Stomach (tissue), 19 donors: ENCODE measurements at places on chromosomes 7 and 10. TPM values are rescaled to one million over a fixed set of nuclear protein-coding genes. Genes with fewer than 3 reads are reported as not detected.

DNA sequence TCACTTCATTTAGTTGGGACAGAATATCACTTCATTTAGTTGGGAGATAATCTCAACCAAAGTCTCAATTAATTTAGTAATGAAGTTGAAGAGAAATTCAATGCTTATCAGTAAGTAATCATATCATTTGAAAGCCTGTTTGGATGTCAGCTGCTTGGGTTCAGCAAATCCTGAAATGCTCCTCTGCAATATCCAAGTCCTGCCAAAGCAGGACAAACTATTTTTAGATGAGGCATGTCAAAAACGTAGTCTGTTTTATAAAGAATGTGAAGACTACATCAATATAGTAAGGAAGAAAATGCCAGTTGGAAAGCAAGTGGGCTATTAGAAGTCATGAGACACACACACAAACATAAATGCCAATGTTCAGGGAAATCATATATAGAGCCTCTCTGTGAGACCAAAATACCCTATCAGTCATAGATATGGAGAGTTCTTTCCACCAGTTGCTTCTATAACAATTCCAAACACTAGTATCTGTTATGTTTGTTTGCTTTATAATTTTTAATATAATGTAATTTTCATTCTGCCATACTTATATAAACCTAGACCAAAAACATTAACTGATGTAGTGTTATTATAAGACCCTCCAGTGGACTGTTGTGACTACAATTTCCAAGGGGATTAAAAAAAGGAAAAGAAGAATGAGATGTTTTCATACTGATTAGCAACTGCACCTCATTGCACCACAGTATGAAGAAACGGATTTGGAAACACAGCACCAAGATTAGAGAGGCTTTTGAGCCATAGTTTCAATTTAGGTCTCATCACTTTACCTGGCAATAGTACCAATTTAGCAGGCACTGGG, 160.7 kb downstream of the LRRTM3 start:
- no peak overlapping the region for H3K27ac ChIP-seq
- peaks cover 11% of the 10 kb centered on the region for H3K4me1 ChIP-seq
- no peaks in the 10 kb centered on the region for H3K36me3 ChIP-seq
- no peaks in the 10 kb centered on the region for H3K27me3 ChIP-seq

GRCh38 chr10:3544561-3544960, 240.4 kb downstream of the KLF6 start:
- no peak overlapping the region for H3K4me3 ChIP-seq
- no peaks in the 10 kb centered on the region for H3K36me3 ChIP-seq
- no peaks in the 10 kb centered on the region for H3K27me3 ChIP-seq
- DNase-seq, result no peak

DNA sequence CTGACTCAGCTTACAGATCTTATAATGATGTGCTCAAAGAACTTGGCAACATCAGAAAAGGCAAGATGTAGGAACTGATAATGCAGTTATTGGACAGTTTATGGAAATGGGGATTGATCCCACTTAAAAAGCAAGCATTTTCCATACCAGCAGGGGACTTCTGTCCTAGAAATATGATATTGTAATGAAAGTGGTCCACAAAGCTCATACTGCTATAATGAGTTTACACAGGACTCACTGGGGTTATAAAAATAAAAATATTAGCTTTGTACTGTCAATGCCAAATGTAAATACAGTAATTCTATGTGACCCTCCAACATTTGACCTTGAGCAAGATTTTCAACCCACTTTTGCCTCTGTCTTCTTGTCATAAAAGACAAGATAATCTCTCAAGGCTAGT, 145.5 kb upstream of the SEM1 start:
- no peak for DNase-seq
- H3K27me3 ChIP-seq, result no peaks in the 10 kb centered on the region
- no peaks in the 10 kb centered on the region for H3K4me1 ChIP-seq

- no peak overlapping the region for H3K27ac ChIP-seq
- no peak overlapping the region for H3K4me3 ChIP-seq
- no peaks in the 10 kb centered on the region for H3K4me1 ChIP-seq
- H3K27me3 ChIP-seq, result no peaks in the 10 kb centered on the region
Measured at GRCh38 chr7:68306692-68307107, 1291.6 kb upstream of the AUTS2 start.

GRCh38 chr7:66523409-66523808, 105.3 kb upstream of the KCTD7 start:
- no peak overlapping the region for H3K27ac ChIP-seq
- H3K27me3 ChIP-seq, result no peaks in the 10 kb centered on the region
- H3K4me1 ChIP-seq, result no peaks in the 10 kb centered on the region
- peaks cover 7% of the 10 kb centered on the region for H3K36me3 ChIP-seq

DNA sequence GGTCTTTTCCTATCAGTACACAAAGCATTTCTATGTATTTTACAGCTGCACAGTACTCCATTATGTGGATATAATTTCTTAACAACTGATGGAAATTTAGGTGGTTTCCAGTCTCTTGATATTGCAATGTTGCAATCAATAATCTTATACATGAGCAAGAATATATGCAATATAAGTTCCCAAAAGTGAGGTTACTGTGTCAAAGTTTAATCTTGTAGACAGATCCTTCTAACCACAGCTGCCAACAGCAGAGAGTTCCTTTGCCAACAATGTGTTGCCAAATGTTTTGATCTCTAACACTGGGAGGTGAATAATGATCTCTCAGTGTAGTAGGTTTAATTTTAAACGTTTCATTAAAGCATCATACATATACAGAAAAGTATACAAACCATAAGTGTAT, 54.5 kb downstream of the CUL2 start:
- no peak for DNase-seq
- H3K27me3 ChIP-seq, result no peaks in the 10 kb centered on the region
- no peak overlapping the region for H3K27ac ChIP-seq
- peaks cover 97% of the 10 kb centered on the region for H3K36me3 ChIP-seq
- H3K4me3 ChIP-seq, result no peak overlapping the region

DNA sequence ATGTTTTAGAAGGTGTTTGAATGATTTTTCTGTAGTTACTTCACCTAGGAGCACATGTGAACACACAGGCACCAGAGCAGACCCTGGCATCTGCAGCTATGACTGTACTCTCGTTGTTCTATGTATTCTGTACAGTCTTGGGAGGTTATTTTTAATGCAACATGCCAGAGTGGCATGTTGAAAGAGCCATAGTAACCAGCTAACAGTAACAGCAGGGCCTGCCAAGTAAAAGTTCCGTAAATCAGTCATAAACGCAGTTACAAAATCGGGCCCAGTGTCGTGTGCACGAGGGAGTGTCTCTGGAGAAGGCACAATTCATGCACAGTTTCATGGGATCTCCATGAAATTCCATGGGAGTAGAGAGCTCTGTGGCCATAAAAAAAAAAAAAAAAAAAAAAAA, 108.3 kb upstream of the CDK6 start:
- H3K27ac ChIP-seq, result no peak overlapping the region
- no peaks in the 10 kb centered on the region for H3K27me3 ChIP-seq
- no peaks in the 10 kb centered on the region for H3K4me1 ChIP-seq
- H3K36me3 ChIP-seq, result no peaks in the 10 kb centered on the region
- peak; percentile 66 for DNase-seq
- no peak overlapping the region for H3K4me3 ChIP-seq

GRCh38 chr7:46032942-46033341, 111.9 kb upstream of the IGFBP3 start:
- H3K4me1 ChIP-seq, result no peaks in the 10 kb centered on the region
- no peaks in the 10 kb centered on the region for H3K36me3 ChIP-seq
- no peak overlapping the region for H3K27ac ChIP-seq
- no peaks in the 10 kb centered on the region for H3K27me3 ChIP-seq

DNA sequence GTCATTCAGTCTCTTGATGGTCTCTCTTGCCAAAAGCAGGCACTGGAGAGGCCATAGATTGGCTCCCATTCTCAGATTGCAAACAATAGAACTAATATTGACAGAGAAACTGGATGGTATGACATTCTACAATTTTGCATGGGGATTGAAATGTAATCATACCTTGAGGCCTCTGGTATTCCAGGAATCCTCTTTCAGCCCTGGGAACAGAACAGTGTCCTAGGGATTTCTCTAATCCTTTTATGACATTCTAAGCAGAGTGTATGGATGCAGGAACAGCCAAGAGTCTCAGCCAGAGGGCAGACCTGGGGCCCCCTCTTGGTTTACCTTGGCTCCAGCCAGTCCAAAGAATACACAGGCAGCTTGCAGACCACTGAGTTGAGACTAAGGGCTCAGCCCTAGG, 206.4 kb downstream of the KCNMA1 start:
- H3K4me1 ChIP-seq, result peaks cover 4% of the 10 kb centered on the region
- no peaks in the 10 kb centered on the region for H3K27me3 ChIP-seq
- no peaks in the 10 kb centered on the region for H3K36me3 ChIP-seq

DNA sequence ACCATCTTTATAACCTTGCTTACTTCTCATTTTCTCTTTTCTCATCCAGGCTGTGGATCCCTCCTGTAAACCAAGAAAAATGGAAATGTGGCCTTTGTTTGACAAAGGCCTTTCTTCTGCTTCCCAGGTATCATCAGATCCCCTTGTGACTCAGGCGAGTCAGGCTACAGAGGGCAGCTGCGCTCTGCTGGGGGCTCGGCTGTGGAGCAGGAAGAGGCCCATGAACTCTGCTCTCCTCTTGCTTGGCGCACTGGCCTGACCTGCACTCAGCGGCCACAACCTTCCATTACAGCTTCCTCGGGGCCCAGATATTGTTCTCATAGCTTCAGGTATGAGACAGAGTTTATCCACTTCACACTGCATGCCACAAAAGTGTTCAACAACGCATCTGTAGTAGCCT, 457.6 kb upstream of the COBL start:
- no peak overlapping the region for H3K27ac ChIP-seq
- DNase-seq, result no peak
- H3K36me3 ChIP-seq, result no peaks in the 10 kb centered on the region
- H3K4me1 ChIP-seq, result no peaks in the 10 kb centered on the region

DNA sequence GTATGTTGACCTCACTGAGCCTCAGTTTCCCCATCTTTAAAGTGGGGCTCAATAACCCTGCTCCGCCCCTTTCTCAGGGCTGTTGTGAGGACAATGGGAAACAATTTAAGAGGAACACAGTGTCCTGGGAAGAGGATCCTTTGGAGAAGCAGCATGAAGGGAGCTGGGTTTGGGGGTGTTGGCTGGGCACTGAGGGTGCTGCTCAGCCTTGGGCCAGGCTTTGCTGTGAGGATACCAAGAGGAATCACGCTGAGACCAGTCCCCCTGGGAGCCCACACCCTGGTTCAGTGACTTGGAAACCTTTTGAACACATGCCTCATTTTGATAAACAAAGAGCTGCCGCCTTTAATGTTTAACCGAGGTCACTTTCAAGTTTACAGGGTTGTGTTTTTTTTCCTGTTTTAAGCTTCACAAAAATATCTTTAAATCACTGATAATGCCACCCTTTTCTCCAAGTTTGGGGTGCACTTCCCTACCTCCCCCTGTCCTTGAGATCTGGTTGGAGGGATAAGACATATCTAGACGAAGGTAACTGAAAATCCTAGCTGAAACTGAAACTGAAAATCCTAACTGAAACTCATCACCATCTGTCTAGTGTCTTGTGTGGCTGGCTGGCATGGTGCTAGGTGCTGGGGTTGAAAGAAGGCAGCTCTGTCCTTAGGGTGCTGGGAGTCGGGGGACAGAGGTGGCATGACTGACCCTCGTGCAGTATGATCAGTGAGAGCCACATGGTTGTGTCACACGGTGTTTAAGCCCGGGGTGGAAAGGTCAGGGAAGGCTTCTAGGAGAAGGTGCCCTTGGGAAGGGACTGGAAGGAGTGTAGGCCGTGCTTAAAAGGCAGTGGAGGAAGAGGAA, 27.7 kb downstream of the ZNF775 start:
- no peaks in the 10 kb centered on the region for H3K27me3 ChIP-seq
- H3K4me1 ChIP-seq, result peaks cover 42% of the 10 kb centered on the region
- H3K27ac ChIP-seq, result peak overlapping the region; percentile 99
- DNase-seq, result peak; percentile 76
- H3K36me3 ChIP-seq, result peaks cover 6% of the 10 kb centered on the region

DNA sequence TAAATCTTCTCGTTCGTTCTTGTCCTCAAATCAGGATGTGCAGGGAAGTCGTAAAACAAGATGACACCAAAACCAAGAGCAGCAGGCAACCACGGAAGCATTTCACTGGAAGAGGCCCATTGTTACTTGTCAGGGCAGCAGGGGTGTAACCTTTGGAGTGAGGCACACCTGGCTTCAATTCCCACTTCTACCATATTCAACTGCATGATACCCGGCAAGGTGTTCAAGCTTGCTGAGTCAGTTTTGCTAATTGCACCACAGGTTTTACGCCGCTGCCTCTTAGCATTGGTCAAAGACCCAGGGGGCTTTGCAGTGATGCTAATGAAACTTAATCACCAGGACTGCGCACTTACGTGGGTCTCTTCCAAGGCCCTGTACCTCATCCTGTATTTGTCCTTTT, 50.0 kb upstream of the PTER start:
- no peak overlapping the region for H3K4me3 ChIP-seq
- H3K4me1 ChIP-seq, result no peaks in the 10 kb centered on the region
- DNase-seq, result no peak

DNA sequence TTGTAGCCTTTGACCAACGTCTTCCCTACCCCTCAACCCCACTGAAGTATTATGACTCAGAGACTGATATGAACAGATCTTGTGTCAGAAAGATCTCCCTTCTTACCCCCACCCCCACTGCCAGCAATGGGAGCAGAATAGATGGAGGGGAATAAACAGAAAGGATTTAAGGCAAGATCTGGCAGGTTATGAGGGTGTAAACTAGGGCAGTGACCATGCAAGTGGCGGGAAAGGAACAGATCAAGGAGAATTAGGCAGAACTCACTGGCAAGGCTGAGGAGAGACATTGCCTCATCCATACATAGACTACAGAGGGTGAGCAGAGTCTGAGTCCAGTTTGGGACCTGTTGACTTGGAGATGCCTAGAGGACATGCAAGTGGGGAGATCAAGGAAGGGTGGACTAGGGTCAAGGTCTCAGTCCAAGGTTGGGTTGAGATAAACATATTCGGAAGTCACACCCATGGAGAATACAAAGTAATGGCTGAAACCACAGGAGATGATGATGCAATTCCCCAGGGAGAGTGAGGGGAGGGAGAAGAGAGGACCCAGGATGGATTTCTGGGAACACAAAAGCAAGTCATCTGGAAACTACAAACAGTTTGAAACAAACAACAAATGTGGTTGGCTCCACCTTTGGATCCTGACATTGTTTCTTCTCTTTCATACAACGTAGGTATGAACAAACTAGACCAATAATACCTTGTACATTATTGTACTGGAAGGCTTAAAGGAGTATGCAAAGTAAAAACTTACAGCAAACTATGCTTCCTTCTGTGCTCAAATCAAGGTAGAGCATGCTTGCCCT, 44.9 kb upstream of the IL6 start:
- H3K36me3 ChIP-seq, result no peaks in the 10 kb centered on the region
- H3K27ac ChIP-seq, result no peak overlapping the region
- no peaks in the 10 kb centered on the region for H3K4me1 ChIP-seq
- H3K4me3 ChIP-seq, result no peak overlapping the region
- H3K27me3 ChIP-seq, result no peaks in the 10 kb centered on the region

- H3K27me3 ChIP-seq, result no peaks in the 10 kb centered on the region
- H3K27ac ChIP-seq, result no peak overlapping the region
- peak; percentile 11 for DNase-seq
Measured at GRCh38 chr7:137421366-137421765, 77.8 kb upstream of the PTN start.

- peaks cover 5% of the 10 kb centered on the region for H3K4me1 ChIP-seq
- DNase-seq, result no peak
- H3K36me3 ChIP-seq, result no peaks in the 10 kb centered on the region
- no peak overlapping the region for H3K4me3 ChIP-seq
Measured at GRCh38 chr10:34526186-34526585, 288.9 kb downstream of the PARD3 start.

GRCh38 chr10:28997734-28998133, 291.1 kb upstream of the LYZL1 start:
- H3K27me3 ChIP-seq, result no peaks in the 10 kb centered on the region
- H3K27ac ChIP-seq, result no peak overlapping the region
- DNase-seq, result no peak
- no peak overlapping the region for H3K4me3 ChIP-seq

The H2AZ2 gene
- 139 TPM for total RNA-seq

The TBRG4 gene
- total RNA-seq, result 50.6 TPM

The CLEC5A gene
- total RNA-seq, result 1.3 TPM

The EBLN1 gene
- not detected for total RNA-seq

The POU6F2 gene
- not detected for total RNA-seq

The FRMD4A gene
- total RNA-seq, result 14.2 TPM

The STEAP1 gene
- total RNA-seq, result 1.8 TPM

The MOGAT3 gene
- 2.3 TPM for total RNA-seq
